ENCODE measurements at places on chromosomes 1 and 21.
A peak's percentile ranks its signal among the peaks of the same experiment; 100 is the strongest.

- peak; percentile 6 for DNase-seq
These were observed 258.5 kb downstream of the BACH1 start for GRCh38 chr21:29557200-29557599.

DNA sequence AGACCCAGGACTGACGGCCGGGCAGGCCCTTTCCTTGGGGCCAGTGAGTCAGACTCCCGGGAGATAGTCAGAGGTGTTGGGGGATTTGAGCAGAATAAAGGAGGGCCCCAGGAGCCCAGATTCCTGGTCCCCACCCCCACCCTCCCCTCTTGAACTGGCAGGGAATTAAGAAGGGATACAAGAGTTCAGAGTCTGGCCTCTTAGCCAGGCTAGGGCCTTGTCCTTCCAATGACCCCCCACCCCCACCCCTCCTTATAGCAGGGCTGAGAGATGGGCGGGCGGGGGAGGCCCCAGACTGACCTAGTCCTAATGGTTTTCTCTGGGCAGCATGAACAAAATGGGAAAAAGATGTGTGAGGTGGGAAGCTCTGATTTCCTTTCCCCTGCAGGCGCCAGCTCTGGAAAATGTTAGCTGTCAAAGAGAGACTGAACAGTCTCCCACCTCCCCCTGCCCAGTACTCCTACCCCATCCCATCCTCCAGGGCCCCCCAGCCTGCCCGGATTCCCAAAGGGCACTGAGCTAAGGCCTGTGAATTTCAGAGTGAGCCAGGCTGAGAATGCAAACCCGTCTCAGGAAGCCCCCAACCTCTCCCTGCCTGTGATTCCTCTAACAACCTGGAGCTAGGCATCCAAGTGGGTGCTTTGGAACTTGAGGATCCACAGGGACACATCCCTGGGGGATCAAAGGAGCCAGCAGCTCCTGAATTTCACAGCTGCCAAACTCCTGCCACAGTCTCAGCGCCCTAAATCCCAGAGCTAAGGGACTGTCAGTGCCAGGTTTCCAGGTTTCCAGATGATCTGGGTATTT lies 5.8 kb upstream of the CRABP2 start:
- DNase-seq: no peak

DNA sequence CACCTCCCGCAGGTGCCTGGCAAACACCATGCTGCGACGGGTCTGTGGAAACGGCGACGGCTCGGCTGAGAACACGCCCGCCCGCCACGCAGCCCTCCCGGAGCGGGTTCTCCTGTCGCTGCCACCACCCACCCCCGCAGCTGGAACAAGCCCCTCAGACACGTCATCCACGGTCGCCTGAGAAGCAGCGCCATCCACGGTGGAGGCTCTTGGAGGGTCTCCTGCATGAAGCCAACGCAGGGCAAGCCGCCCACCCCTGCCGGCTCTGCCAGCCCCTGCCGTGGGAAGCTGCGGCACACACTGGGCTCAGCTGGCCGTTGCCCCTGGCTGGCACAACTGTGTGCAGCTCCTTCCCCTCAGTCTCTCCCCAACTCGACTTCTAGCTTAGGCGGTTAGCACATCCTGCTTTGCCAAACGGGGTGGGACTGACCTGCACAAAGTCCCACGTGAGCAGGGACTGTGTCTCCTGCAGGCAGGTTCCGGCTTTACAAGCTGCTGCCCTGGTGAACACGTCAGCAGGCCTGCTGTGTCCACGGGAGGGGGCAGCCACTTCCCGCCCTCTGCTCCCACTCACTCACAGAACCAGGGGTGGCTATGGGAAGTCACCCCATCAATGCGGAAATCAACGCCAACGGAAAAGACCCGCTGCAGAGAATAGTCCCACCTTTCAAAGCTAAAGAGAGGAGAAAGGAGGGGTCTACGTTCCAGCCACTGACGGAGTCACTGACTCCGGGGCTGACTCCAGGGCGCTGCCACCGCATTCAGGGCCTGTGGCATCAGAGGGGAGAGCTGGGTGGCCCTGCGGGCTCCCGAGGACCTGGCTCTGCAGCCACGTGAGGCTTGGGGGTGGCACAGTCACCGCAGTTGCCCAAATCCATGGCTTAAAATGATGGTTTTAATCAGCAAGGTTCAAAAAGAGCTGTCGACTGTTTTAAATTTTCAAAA lies 10.3 kb downstream of the POFUT2 start:
- no peak for DNase-seq

DNA sequence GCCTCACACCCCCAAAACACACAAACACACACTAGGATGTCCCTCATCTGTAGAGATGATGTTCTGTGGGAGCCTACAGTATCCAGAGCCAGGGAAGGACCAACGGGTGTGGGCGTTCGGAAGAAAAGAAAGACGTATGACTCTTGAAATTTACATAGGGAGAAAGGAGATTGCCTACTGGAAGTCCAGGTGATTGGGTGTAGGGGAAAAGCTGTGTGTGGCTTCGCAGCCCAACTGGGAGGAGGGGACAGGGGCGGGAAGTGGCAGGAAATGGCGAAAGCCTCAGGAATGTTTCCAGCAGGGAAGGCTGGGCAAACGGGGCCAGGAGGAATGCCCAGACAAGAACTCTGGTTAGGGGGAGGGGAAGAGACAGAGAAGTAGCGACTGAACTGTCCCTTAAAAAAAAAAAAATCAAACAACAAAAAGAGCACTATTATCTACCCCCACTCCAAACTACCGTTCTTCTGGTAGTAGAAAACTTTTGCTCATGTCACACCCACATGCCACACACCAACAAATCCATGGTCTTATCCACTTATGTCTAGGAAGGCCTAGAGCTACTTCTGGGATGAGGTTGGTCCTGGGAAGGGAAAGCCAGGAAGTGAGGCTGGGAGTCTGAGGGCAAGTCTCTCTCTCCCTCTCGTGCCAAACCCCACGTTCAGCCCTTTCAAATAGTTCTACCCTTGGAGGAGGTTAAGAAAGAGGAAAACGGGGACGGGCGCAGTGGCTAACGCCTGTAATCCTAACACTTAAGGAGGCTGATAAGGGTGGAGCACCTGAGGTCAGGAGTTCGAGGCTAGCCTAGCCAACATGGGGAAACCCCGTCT lies 1.8 kb upstream of the CKS1B start:
- peak; percentile 56 for DNase-seq

DNA sequence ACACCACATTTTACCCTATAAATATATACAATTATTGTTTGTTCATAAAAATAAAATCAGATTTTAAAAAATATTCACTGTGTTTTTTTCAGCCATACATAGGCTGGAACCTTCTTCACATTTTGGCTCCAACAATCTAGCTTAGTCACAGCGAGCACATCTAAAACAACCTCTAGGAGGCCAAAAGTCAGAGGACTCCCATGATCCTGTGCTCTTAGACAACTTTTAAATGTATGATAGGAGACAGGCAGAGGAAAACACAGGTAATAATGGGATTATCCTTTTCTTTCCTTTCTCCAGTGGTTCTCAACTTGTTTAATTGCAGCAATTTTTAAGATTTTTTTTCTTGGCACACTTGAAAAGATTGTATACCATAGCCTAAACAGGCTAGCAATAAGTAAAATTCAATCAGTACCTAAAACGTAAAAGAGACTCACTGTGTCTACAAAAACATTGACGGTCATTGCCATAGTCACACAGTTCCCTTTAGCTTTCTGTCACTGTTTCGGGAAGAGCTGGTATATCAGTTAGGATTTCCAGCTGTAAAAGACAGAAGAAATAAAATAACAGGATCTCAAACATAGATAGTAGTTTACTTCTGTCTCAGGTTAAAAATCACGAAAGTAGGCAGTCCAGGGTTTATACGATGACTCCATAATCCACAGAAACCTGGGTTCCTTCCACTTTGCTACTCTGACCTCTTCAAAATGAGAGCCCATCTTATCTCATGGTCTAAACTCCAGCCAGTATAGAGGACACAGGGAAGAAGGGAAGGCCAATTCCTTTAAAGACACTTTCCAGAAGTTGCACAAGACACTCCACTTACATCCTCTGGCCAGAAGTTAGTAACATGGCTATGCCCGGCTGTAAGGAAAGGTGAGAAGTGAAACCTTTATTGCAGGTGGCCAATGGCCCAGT lies 39.2 kb upstream of the CR1L start:
- DNase-seq: no peak

GRCh38 chr1:185500001-185500626 lies 183.1 kb upstream of the IVNS1ABP start:
- no peak for DNase-seq

DNA sequence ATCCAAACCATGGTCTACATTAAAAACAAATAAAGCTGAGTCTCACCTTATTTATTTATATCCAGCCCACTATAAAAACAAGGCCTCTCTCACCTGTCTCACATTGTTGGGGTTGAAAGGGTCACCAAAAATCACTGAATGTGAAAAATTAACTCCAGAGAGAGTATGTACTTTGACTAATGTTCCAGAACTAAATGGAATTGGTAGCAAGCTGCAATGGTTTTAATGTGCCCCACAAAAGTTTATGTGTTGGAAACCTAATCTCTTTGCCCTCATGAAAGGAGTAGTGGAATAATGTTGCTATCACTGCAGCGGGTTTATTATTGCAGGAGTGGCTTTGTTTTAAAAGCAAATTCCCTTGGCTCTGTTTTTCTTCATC lies 230.3 kb downstream of the LTN1 start:
- DNase-seq: no peak

DNA sequence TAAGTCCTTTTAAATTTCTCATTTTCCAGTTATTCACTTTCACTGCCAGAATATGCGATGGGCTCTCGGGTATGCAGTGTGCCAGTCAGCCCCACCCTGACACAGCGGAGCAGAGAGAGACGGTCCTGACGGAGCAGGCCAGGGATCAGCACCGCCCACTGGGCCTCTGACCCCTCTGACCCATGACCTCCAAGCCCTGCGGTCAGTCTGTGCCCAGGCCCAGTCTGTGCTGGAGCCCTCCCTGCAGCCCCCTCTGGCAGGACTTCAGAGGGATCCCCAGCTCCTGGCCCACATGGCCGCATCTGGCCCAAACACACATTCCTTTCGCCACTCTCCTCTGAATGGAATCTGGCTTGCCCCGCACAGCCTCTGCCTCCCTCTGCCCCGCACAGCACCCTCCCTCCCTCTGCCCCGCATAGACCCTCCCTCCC lies 43.4 kb upstream of the COL6A2 start:
- no peak for DNase-seq

- DNase-seq: peak; percentile 71
These were observed 21.8 kb downstream of the CAPN2 start for GRCh38 chr1:223733898-223734852.

GRCh38 chr1:10613340-10613739 lies 138.6 kb downstream of the PEX14 start:
- no peak for DNase-seq

DNA sequence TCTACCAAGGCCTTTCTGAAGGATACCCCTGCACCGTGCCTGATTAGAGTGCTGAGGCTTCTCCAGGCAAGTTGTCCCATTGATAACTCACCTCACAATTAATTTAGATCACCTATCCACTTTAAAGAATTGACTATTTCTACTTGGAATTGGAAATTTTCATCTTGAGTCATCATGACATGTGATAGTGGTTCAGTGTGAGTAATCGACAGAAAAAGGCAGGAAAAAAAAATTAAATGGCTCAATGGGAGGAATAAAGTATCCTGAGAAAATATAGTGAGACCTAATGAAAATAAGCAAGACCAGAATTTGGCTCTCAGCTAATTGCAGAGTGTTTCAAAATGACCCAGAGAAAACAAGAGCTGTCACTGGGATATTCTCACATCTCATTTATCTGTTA lies 222.4 kb upstream of the C8B start:
- no peak for DNase-seq

DNA sequence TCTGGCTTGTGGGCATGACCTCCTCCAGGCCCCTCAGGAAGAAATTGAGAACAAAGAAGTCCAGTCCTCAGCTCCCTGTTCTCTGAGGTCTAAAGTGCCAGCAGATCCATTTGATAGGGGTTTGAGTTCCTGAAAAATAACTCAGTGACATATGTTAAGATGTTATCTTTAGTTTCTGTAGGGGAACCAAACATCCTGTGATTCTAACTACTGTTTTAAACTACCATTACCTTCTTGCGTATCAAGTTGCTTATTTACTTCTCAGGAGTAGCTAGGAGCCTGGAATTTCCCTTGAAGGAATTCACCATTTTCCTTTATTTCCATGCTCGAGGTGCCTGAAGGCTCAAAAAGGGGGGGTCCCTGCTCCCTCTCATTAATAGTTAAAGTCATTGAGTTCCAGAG lies 18.8 kb upstream of the LIN9 start:
- no peak for DNase-seq

DNA sequence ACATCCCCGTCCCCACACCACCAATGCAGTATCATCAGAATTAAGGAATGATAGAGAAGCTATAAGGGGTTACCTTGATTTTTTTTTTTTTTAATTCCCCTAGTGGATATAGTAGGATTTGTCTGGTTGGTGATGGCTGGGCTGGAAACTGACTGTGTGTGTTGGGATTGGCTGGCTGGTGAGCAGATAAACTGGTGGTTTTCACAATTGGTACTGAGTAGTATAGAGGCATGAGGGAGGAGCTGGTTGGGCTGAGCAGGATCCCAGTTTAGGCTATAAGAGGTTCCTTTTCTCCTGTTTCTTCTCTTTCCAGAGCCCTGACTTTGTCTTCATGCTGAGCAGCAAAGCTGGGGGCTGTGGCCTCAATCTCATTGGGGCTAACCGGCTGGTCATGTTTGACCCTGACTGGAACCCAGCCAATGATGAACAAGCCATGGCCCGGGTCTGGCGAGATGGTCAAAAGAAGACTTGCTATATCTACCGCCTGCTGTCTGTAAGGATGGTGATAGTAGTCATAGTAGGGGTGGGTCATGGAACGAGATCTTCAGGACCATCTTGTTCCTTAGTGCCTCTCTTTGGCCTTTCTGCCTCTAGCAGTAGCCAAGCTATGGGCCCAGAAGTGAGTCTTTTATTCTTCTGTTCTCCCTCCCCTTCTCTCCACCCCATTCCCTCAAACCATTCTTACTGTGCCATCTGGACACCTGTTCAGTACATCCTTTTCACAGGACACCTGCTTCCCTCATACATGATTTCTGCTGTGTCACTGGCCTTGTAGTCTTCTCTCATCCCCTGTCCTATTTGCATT lies 26.9 kb downstream of the RAD54L start:
- no peak for DNase-seq
